ENCODE measurements at places on chromosomes 5 and 9.

- DNase-seq, result no peak
These were observed 5.0 kb downstream of the DCTN4 start for GRCh38 chr5:150753863-150754262.

GRCh38 chr5:144468571-144468970 lies 297.9 kb downstream of the KCTD16 start:
- no peak for DNase-seq

DNA sequence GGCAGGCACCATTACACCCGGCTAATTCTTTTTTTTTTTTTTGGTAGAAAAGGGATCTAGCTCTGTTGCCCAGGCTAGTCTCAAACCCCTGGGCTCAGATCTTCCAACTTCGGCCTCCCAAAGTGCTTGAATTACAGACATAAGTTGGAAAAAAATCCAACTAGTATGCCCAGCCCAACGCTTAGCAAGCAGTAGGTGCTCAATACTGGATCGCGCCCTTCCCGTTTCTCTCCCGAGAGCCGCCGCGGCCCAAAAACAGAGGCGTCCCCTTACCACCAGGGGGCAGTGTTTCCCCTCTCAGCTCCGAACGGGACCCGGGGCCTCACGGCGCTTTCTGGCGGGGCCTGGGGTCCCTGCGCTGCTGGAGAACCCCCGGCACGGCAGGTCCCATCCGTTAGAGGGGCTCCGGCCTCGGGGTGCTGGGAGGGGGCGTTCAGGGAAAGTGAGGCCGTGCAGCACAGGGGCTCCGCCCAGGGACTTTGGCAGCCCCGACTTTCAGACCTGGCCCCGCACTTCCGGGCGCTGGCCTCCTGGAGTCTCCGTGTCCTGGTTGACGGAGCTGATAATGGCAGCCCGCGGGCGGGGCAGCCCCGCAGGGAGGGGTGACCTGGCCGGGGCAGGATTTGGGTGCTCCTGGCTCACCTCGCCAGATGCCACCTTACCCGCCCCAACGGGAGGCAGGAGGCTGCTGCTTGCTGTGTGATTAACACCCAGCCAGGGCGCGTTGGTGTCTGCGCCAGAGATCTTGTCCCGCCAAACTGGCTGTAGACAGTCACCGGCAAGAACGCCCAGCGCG lies 15.2 kb downstream of the PTGES start:
- DNase-seq, result peak; percentile 81

- peak; percentile 94 for DNase-seq
These were observed at the start of gene TCOF1 for GRCh38 chr5:150357326-150358260. TCOF1 (plus strand) TSS chr5:150357697; CDS start chr5:150357747, 50 bp downstream.

All from NCI-H510A treated with DMSO at 0.1 percent for 48 hours (cell line).